ENCODE measurements at places on chromosomes 4 and X.

- DNase-seq, result no peak
Observed at GRCh38 chr4:150164055-150164454, 85.8 kb downstream of the DCLK2 start.

DNA sequence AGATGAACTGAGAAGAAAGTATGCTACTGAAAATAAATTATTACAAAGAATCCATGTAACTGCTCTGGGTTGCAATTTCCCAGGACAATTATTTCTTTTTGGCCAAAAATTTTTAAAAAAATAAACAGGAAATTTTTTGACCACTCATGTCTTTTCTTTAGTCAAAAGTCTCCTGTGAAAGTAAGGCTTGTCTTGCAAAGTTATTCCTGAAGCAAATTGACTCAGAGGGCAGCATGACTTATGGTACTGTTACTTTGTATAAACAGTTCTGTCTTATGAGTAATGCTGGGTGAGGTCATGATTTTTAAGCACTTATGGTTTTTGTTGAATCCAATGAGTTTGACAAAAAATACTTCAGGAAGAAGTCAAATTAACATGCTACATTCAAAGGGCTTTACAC is 292.8 kb upstream of the ARSJ start:
- no peak for DNase-seq

- peak; percentile 18 for DNase-seq
Observed at GRCh38 chr4:102169345-102169744, 175.9 kb downstream of the SLC39A8 start.

DNA sequence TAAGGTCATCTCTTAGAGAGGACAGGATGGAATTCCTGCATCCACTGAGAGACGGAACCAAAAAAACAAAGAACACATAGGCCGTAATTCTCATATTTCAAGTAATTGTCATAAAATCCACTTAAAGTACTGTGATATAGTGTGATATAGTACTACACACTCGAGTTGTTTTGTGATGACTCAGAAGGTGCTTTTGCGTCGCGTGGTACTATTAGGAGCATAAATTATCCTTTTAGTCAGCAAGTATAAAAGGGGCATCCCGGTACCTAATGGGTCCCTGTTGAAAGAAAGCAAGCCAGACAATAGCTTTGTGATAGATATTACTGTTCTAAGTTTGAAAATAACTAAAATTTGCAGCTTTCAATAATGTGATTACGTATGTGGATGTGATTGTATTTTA is 55.3 kb downstream of the GPR143 start:
- DNase-seq, result no peak

- DNase-seq, result no peak
Observed at GRCh38 chr4:155616117-155616516, 50.5 kb upstream of the GUCY1A1 start.

GRCh38 chr4:61921920-61922319 is 721.8 kb downstream of the ADGRL3 start:
- no peak for DNase-seq

DNA sequence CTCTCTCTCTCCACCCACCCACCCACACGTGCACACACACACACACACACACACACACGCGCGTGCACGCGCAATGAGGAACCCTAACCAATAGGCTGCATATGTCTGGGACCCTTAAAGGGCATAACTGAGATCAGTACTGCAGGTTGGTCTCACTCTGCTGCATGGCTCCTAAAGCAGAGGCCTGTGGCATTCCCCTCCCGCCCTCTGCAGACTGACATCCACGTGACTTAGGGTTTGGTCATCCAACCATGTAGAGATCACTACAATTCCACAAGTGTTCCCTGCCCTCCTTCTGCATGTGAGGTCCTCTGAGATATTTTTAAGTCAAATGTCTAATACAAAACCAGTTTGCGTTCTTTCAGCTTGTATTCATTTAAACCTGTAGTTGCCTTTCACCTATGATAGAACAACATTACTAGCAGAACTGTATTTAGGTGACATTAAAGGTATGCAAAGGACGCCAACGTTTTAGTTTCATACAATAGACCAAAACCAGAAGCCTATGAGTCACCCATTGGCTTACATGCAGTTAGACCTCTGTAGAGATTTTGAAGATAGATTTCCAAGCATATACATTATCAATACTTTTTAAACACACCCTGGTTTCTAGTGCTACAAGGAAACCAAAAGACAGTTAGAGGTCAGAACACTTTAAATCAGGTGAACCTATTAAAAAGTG is 10.1 kb downstream of the XAGE5 start:
- no peak for DNase-seq

DNA sequence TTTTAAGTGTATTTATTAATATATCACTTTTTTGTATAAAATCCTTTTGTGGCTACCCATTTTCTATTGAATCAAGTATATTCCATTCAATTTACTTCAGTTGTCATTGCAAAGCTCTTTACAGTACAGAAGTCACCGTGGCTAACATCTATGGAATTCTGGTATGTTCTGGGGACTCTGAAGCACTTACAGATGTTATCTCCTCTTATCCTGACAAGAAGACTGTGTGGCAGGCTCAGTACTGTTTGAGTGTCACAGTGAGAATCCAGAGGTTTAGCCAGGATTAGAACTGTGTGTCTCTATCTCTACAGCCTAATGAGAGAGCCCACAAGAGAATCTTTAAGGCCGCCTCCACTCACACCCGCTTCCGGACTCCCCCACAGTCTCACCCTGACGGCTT is 78.2 kb upstream of the SORBS2 start:
- no peak for DNase-seq

DNA sequence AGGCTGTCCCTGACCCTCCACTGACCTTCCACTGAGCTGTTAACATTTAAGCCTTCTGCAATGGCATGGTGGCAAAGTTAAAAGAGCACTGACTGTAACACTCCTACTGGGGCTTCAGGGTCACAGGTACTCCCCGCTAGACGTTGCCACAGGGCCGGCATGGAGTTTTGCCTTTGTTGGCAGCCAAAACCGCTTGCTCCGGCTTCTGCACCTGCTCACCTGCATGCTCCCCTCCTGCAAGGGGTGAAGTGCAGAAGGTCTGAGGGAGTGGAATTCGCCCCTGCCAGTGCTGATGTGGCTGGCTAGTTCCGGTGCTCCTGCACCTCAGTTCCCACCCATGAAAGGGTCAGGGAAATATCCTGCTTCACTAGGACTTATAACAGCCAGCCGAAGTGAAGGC is 571.4 kb downstream of the RAPGEF2 start:
- DNase-seq, result no peak

- no peak for DNase-seq
Observed at GRCh38 chrX:115023139-115023538, 5.7 kb upstream of the IL13RA2 start.

- no peak for DNase-seq
Observed at GRCh38 chr4:87805971-87806370, 6.6 kb downstream of the IBSP start.

DNA sequence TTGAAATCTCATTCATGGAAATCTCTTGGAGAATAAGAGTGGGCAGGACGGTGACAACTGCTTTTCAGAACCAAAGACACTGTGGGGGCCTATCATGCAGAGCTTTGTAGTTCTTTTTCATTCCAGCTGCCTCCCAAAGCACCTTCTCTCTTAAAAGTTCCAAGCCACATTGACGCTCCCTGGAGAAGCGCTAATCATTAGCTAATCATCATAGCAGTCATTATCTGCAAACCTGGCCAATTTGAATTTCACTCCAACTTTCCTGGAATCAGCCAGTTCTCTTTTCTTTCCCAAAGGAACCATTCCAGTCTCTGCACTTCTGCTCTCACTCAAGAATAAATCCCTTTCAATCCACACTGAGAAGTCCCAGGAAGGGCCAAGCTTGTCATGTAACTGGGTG is 1144.1 kb upstream of the IGFBP7 start:
- no peak for DNase-seq

GRCh38 chr4:165970703-165971420 is 97.8 kb downstream of the TLL1 start:
- no peak for DNase-seq

DNA sequence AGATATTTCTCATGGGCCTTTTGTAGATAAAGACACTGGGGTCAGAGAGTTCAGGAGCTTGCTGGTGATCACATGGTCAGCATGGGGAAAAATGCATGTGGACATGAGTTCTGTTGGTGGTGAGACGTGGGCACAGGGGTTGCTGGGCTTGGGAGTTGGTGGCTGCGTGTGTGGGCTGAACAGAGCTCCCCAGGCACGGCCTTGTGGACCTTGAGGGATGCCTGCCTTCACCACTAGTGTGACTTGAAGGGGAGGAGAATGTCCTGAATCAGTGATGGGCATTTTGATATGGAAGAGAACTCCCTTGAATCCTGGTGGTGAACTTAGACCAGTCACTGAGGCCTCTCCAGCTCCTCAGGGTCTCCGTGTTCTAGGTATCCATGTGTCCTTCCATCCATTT is 8.9 kb downstream of the CD99 start:
- DNase-seq, result no peak

GRCh38 chrX:476724-477075 is 90.0 kb upstream of the PPP2R3B start:
- DNase-seq, result no peak

GRCh38 chrX:40010550-40011321 is 87.0 kb downstream of the BCOR start:
- peak; percentile 64 for DNase-seq

DNA sequence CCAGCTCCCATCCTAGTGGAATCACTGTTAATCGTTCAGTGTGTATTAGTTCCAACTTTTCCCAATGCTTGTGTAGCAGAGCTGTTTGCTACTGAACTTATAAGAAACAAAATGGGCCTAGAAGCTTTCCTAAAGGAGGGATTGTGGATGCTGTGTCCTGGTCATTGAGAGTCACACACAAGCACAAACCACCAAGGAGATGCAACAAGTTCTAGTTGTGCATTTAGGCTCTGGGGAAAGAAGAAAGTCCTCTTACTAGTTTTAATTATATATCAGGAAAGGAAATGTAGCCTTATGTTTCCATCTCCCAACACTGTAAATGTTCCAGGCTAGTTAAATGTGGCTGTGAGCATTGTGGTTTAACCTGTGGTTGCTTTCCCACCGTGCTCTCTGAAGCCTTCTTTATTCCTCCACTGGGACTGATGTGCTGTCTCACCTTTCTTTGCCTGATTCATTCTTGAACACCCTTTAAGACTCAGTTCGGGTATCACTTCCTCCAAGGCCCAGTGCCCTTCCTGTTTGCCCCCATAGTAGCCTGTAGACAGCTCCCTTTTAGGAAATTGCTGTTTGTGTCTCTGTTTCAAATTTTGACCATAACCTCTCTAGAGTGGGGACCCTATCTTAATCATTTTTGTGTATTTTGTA is 34.3 kb downstream of the ATP10D start:
- DNase-seq, result no peak

DNA sequence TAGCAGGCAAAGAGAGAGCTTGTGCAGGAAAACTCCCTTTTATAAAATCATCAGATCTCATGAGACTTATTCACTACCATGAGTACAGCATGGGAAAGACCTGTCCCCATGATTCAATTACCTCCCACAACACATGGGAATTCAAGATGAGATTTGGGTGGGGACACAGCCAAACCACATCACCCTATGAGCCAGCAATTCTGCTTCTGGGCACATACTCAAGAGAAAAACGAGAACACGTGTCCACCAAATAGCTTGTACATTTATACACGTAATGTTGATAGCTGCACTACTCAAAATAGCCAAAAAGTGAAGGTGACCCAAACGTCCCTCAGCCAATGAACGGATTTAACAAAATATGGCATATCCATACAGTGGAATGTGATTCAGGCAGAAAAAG is 94.5 kb upstream of the DHRSX start:
- DNase-seq, result no peak

DNA sequence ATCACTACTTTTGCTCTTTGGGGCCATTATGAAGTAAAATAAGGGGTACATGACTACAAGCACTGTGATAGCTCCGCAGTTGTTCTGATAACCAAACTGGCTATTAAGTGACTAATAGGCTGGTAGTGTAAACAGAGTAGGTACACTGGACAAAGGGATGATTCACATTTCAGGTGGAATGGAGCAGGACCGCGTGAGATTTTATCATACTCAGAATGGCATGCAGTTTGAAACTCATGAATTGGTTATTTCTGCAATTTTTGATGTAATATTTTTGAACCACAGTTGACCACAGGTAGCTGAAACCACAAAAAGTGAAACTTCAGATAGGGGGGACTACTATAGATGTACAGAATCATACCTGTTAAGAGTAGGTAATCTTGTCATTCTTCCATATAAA is 55.8 kb downstream of the PAK3 start:
- no peak for DNase-seq

DNA sequence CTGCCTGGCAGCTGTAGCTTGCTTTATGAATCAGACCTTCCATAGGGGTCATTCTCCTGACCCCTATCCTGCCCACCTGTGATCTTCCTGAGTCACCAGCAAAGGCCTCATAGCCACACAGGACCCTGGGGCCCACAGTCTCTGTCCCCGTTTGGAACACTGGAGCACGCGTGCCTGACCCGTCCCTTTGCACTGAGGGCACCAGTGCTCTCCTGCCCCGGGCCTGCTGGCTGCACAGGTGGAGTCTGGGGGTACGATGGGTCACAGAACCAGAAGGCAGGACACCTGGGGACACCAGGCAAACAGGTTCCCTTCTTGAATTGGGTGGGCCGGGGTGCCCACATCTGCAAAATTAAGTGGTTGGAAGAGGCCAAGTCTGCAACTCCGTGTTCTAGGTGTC is 97.2 kb downstream of the CPZ start:
- no peak for DNase-seq

- no peak for DNase-seq
Observed at GRCh38 chrX:46628460-46629371, 55.2 kb downstream of the CHST7 start.

DNA sequence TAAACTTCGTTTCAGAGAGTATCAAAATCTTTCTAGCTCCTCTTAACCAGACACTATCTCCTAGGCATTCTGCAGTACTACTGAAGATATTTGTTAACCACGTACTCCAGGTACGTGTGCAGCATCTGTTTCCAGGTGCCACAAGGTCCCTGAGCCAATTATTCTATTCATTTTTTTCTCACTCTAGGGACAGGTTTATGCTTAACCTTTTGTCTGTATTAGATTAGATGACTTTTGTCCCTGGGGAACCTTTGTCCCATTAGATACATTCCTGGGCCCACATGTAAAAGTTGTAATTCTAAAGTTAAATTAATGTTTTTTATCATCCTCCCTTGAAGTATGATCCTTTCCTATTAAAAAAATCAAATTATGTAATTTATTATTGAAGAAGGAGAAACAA is 16.5 kb downstream of the ELOVL6 start:
- no peak for DNase-seq

DNA sequence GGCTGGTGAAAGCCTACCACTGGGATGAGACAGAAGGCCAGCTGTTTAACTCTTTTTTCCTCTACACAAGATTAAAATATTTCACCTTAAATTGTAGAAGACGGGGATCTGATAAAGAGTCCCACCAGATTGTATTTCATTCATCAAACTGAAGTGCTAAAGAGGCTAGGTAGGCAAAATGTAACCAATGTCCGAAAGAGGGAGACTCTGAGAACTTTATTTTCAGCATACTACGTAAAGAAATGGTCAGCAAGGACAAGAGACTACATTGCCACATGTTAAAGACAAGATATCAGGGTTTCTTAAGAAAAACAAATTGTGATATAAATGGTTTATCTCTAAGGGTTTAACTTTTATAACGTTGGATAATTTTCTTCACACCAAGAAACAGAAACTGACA is 71.6 kb upstream of the INPP4B start:
- no peak for DNase-seq

Measured in head of caudate nucleus (tissue), 42 donors.